ENCODE measurements at places on chromosomes 2 and 18. TPM values are rescaled to one million over a fixed set of nuclear protein-coding genes. Genes with fewer than 3 reads are reported as not detected.

SNTG2 gene
- total RNA-seq = 6.0 TPM

DNA sequence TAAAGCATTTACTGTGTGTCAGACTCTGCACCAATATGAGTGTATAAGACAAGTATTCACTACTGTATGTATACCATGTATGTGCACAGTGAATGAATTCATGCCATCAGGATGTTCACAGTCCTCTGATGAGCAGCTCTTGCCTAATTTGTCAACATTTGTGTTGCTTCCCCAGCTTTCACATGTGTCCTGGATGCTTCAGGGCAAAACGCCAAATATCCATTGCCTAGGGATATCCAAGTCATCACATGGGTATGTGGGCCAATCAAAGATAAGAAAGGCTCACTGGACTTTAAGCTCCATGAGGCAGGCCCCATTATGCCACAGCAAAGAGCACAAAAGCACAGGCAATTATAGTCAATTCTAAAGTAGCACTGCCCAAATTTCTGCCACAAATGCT, 134.2 kb upstream of the CHAC2 start:
- no peak overlapping the region for H3K4me3 ChIP-seq
- H3K27me3 ChIP-seq = no peaks in the 10 kb centered on the region
- no peaks in the 10 kb centered on the region for H3K36me3 ChIP-seq
- H3K27ac ChIP-seq = no peak overlapping the region

DNA sequence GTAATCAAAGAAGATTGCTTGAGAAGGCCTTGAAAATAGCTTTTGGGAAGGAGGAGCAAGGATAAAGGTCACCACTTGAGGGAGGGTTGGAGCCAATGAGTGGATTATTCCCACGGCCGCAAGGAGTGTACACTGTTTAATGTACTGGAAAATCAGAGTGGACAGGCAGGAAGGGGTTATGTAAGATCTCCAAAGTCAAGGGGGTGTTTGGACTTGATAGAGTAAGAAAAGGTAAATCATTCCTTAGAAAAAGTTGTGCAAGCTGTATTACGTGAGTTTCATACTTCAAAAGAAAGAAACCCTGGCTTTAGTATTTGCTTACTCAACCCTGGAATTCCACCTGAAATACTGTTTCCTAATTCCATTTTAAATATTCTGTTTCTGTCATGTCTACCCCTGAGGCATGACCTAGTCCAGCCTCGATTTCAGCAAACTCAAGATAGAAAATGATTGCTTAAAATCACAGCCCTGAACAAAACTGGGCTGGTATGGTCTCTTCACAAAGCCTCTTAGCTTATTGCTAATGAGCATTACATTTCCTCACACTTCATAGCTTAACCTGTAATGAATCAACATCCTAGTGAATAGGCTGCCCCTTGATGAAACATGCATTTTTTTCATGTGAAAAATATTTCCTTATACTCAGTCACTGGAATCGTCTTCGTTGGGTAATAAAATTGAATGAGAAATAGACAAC, 1.1 kb downstream of the MREG start:
- DNase-seq = no peak
- H3K4me3 ChIP-seq = peak overlapping the region; percentile 75
- no peaks in the 10 kb centered on the region for H3K27me3 ChIP-seq
- H3K4me1 ChIP-seq = no peaks in the 10 kb centered on the region
- H3K27ac ChIP-seq = peak overlapping the region; percentile 92
- H3K36me3 ChIP-seq = no peaks in the 10 kb centered on the region

DNA sequence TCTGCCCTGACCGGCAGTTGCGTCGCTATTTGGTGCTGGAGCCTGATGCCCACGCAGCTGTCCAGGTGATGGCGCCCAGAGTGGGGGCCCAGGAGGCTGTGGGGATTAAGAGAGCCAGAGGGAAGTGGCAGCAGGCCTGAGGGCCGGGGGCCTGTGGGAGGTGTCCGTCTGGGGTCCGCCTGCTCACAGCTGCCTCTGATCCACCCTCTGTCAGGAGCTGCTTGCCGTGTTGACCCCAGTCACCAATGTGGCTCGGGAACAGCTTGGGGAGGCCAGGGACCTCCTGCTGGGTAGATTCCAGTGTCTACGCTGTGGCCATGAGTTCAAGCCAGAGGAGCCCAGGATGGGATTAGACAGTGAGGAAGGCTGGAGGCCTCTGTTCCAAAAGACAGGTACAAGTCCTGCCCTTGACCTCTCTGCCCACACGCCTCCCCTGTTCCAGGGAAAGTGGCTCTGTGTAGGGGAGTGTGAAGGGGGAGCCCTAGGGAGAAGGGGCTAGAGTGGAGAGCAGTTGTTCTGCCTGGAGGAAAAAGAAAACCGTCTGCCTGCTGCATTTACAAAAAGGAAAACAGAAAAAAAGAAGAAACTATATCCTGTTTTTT, 11.6 kb downstream of the STK11IP start:
- no peaks in the 10 kb centered on the region for H3K36me3 ChIP-seq
- no peak overlapping the region for H3K27ac ChIP-seq
- DNase-seq = no peak

- no peaks in the 10 kb centered on the region for H3K27me3 ChIP-seq
- H3K36me3 ChIP-seq = no peaks in the 10 kb centered on the region
- H3K27ac ChIP-seq = no peak overlapping the region
- H3K4me3 ChIP-seq = no peak overlapping the region
- DNase-seq = no peak
Observed at GRCh38 chr2:134897932-134898331, 20.7 kb upstream of the CCNT2 start.

DNA sequence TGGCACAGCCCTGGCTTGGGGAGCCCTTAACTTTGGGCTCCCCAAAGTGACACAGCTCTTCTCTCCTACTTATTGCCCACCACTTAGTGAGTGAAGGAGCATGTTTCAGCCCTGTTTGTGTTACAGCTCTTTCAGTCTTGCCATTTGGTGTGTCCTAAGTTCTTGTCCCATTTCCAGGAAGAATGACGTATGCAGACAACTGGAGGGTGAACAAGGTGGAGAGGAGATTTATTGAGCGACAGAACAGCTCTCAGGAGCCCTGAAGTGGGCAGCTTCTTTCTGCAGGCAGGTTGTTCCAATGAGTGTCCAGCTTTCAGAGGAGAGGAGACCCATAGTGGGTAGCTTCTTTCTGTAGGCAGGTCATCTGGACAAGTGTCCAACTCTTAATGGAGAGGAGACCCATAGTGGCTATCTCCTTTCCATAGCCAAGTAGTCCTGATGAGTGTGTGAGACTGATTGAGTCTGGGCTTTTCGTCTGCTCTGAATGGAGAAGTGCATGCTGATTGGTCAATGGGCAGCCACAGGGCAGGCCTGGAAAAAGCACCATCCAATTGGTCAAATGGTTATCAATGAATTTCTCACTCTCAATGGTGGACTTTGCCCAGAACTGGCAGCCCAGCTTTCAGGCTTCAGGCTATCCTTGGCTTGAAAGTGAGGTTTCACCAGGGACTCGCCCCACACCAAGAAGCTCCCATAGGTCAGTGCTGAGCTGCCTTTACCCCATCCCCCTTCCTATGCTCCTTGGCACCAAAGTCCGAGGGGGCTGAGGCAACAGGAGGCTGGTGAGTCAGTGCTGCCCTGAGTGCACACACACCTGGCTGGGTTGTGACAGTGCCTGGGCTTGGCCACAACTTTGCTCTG, 688.2 kb downstream of the NYAP2 start:
- no peak overlapping the region for H3K4me3 ChIP-seq
- no peaks in the 10 kb centered on the region for H3K27me3 ChIP-seq
- H3K27ac ChIP-seq = no peak overlapping the region
- H3K4me1 ChIP-seq = no peaks in the 10 kb centered on the region
- no peaks in the 10 kb centered on the region for H3K36me3 ChIP-seq

DNA sequence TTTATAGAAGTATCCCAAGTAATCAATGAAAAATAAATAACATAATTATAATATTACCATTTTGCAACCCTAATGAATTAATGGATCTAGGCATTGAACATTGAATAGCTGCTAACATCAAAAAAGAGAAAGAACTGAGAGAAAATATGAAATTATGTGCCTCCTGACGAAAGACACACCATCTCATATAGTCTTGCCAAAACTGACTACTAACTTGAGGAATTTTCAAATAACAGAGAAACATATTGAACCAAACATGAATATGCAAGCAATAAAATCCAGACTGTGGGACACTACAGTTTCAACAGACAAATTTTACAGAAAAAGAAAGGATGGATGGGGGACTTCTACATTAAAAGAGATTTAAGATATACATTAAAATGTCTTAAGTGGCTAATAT, 165.7 kb downstream of the WDPCP start:
- H3K36me3 ChIP-seq = no peaks in the 10 kb centered on the region
- no peak overlapping the region for H3K4me3 ChIP-seq
- DNase-seq = no peak
- no peaks in the 10 kb centered on the region for H3K27me3 ChIP-seq
- H3K27ac ChIP-seq = no peak overlapping the region
- no peaks in the 10 kb centered on the region for H3K4me1 ChIP-seq
